Fibroblast of skin of back (primary cell): ENCODE measurements at places on chromosomes 16 and 17.
A peak's percentile ranks its signal among the peaks of the same experiment; 100 is the strongest.

DNA sequence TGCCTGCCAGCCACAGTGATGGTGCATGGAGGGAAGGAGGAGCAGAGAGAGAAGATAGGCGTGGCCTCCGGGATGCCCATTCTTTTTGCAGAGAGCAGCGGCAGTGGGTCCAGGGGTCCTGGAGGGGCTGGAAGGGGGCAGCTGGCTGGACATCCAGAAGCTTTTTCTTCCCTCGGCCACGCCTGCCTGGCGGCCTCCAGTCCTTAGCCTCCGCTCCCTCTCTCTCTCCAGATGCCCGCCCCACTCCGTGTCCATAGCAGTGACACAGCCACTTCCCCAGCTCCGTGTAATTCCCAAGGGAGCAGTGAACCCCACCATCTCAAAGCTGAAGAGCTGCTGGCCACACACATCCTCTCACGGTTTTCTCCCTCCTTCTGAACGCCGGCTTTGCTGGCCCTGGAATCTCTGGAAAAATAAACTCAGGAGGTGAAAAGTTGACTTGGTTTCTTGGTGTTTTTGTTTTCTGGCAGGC, 26.3 kb upstream of the CDC42EP4 start:
- peak; percentile 85 for DNase-seq

- DNase-seq, result no peak
Observed at GRCh38 chr17:40648384-40648968, 858 bp upstream of the SMARCE1 start.

- no peak for DNase-seq
Observed at GRCh38 chr16:46718214-46718613, 28.8 kb downstream of the ORC6 start.

- no peak for DNase-seq
Observed at GRCh38 chr16:1749152-1750117, 21.9 kb downstream of the NME3 start.

DNA sequence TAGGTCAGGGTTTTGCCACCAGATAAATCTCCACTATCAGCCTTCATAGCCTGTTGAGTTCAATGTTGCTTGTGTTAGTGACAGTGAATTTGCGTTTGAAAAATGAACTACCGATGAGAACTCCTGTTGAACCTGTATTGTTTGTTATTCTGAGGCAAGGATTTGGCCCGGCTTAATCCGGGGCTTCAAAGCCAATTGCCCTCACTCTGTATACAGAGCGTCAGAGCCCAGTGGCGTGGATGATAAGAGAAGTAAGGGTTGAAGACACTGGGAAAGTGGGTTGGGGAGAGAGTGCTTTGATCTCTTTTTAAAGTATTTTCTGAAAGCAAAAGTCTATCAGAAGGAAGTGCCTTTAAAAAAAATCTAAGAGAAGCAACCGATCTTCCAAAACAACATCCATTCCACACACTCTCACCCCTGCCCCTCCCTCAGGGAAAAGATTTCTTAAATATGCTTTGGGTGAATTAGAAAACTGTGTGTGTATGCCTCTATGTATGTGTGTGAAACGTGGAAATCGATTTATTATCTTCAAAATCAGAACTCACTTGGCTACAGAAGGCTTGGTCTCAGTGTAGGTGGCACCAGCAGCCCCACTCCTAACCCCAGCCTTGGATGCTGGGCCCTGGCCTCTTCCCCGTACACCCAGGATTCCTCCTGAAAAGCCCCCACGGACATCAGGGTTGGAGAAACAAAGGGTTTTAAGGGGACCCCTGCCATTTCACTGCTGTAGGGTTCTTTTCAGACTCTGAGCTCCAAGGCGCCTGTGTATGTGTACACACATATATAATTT, 8.8 kb downstream of the TBX4 start:
- no peak for DNase-seq

GRCh38 chr16:23729503-23730424, 16.7 kb upstream of the ERN2 start:
- peak; percentile 5 for DNase-seq

GRCh38 chr16:26594666-26595065, 472.1 kb upstream of the C16orf82 start:
- no peak for DNase-seq

DNA sequence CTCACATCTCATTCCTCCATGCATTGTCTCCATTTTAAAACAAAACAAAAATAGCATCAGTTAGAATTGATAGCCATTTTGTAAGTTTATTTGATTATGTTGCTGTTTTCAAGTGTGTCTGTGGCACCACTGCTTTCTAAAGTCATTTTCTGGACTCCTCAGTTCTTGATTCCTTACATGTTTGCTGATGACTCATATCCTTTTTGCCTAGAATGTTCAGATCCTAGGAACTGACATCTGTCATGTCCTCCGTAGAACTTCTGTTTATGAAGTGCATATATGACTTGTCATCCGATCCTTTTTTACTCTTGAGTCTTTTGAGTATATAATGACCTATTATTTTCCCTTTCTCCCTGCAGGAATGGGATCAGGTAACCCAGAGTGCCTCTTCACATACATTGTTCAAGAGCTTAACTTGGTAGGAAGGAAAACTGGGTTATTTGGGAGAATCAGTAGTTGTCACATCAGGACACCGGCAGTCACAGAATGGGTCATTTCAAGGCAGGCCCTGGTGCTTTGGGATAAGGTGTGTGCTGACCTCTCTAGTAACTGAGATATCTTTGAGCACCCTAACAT, 69.2 kb downstream of the MAP2K4 start:
- peak; percentile 86 for DNase-seq
